GM13977 (cell line): ENCODE measurements at places on chromosomes 6 and 20.

GRCh38 chr20:20399531-20400500 is 31.9 kb downstream of the INSM1 start:
- DNase-seq: no peak

GRCh38 chr20:5442101-5442500 is 125.3 kb upstream of the PROKR2 start:
- no peak for DNase-seq

DNA sequence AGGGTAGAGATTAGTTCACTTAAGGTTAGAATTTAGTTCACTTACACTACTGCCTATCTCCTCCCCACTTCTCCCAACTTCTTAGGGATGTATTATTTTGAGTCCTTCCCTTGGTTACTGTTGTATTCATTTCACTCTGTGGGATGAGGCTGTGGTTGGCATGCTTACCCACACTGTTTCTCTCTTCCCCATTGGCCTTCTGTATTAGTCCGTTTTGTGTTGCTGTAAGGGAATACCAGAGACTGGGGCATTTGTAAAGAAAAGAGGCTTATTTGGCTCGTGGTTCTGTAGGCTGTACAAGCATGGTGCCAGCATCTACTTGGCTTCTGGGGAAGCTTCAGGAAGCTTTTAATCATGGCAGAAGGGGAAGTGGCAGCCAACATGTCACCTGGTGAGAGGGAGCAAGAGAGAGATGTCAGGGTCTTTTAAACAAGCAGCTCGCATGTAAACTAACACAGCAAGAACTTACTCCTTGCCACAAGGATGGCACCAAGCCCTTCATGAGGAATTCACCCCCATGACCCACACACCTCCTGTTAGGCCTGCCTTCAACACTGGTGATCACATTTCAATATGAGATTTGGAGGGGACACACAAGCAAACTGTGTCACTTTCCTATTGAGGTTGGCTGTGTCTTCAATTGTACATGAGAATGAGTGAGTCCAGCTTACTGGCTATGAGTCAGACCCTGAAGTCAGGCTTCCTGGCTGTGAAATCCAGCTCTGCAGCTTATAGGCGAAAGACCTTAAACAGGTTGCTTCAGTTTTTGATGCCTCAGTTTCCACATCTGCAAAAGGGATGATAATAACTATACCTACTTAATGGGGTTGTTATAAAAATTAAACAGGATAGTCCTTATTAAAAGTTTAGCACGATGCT is 53.3 kb downstream of the SYNDIG1 start:
- DNase-seq: no peak

GRCh38 chr6:31586599-31587281 is 663 bp downstream of the LST1 start:
- no peak for DNase-seq

DNA sequence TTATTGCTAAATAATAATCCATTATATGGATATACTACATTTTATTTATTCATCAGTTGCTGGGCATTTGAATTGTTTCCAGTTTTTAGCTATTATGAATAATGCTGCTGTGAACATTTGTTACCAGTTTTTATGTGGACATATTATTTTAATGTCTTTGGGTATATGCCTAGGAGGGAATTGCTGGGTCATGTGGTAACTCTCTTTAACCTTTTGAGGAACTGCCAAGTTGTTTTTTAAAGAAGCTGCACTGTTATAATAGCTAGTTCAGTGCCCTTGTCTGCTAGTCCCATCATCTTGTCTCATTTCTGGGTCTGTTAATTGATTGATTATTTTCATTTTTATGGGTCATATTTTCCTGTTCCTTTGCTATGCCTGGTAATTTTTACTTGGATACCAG is 56.3 kb downstream of the FOXO3 start:
- no peak for DNase-seq

DNA sequence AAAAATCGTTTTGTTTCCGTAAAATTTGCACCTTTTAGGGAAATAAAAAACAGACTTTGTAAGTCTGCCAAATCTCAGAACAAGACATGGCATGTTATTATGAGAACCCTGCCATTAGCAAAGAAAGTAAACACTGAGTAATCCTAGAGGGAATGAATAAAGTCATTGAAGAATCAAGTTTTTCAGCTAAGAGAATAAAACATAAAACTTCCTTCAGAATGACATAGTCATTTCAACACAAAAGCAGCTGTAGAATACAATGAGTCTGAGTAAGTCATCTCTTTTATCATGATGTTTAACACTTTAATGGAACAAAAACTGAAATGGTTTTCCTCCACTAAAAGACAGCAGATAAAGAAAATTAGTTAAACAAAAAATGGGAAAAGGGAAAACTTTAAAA is 10.3 kb upstream of the DST start:
- DNase-seq: no peak

- DNase-seq: no peak
Measured at GRCh38 chr6:90385759-90386313, 89.2 kb upstream of the BACH2 start.

DNA sequence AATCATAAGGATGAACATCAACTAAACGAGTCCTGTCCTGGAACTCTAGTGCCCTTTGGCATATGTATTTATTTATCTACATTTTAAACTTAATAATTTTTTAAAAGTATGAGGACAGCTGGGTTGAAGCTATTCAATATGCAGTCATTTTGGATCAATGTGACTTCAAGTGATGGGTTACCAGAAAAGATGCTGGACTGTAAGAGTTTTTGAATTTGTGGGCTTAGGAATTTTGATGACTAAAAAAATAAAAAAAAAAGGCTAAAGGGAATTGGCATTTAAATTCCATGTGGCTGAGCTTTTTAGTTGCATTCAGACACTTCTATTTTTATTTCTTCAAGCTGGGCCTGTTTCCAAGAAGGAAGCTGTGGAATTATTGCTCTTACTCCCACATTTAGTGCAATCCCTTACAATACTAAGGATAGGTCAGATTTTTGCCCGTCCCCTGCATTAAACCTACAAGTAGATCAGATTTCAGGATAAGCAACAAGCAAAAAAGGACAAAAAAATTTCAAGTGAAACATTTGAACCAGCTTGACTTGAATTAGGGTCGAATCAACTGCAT is 704.2 kb upstream of the CITED2 start:
- DNase-seq: no peak

GRCh38 chr6:166496460-166496859 is 90.0 kb downstream of the RAMACL start:
- no peak for DNase-seq

DNA sequence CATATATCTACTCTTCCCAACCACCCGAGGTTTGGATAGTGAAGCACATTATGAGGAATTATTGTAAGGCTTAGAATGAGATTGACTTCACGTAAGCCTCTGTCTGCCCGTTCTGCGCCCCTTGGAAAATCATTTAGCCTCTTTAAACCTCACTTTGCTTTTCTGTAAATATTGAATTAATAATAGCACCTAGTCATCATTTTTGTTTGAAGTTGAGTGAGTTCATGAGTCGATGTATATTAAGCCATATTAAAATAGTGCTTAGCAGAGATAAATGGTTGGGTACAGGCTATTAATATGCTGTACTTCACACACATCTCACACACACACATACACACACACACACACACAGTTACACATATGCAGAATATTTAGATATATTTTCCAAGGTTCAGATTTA is 344.8 kb upstream of the EYS start:
- DNase-seq: no peak

DNA sequence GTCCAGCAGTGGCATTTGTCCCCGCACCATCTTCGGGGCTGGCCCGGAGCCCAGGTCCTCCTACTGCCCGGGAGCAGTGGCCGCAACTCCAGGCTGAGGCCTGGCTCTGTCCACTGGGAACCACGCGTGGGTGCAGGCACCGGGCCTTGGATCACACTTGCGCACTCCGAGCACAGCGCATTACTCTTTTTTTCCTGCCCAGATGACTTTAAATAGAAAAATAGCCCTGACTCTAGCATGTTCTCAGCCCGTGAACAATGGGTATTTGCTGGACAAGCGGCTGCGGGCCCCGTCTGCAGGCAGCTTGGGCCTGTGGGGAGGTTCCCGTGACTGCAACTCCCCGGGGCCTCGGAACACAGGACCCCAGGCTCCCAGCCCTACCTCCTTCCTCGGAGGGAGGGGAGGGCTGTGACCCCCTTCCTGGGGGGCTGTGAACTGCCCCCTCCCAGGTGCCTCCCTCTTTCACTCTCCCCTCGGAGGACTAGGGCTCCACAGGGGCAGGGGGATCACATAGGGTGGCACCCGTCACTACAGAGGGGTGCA is 162.2 kb downstream of the TBXT start:
- no peak for DNase-seq

- no peak for DNase-seq
Measured at GRCh38 chr6:96794980-96795379, 42.3 kb downstream of the GPR63 start.

DNA sequence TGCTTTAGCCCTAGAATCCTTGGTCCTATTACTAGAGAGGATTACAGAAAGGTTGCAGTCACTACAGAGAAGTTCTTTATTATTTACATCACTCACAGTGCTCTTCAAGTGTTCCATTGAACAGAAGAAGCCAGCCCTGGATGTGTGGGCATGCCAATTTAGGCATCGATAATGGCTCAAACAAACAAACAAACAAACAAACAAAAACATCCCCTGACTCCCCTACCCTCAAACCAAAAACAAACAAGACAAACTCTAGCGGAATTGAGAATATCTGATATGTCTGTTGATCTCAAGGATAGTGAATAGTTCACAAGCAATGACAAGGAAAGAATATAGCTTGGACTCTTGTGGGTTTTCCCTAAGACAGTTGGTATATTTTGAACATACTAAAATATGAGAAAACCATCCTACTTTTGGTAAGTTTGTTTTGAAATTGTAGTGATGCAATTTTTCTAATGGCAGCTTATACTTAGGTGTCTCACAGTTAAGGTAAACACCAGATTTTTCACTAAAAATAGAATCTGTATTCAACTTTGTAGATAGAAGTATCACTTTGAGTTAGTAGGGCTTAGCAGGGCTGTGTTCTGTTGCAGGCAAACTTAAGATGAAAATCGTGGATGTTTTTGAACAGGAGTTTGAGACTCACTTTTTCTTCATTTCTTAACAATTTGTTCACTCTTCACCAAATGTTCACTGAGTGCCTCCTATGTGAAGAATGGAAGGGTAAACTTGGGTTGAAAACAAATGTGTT is 92.8 kb upstream of the FAM184A start:
- DNase-seq: no peak

GRCh38 chr20:11852189-11852588 is 65.5 kb upstream of the BTBD3 start:
- DNase-seq: no peak

- DNase-seq: no peak
Measured at GRCh38 chr6:133741375-133741861, 147.5 kb upstream of the TCF21 start.

DNA sequence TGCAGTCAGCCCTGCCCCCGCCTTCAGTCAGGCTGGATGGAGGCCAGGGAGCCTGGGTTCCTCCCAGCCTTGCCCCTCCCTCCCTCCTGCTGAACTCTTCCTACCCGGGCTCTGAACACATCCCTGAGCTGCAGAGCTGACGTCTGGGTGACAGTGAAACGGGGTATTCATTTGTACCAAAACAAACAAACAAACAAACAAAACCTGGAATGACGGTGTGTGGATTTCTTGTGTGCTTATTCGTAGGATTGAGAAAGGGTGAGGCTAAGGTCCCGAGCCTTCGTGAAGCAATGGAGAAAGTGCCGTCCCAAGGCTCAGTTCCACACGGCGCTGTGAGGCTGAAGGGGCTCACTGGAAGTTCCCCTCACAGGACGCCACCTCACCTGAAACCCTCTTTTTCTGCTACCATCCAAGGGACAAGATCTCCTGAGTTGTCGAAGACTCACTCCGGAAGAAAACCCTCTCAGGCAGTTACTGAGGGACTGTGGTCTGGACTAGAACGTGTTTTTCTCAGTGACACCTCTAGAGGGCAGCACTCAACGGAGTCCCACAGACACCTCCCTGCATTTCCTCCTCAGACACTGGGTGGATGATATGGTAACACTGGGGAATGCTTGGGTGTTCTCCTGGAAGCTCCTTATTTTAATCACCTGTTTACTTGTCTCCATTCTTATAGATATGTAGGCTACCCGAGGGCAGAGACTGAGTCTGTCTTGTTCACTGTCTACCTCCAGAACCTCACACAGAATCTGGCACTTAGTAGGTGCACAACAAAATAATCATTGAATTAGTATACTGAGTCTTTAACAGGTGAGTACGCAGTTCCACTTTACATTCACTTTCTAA is 27.3 kb downstream of the GSTA3 start:
- DNase-seq: peak; percentile 78

DNA sequence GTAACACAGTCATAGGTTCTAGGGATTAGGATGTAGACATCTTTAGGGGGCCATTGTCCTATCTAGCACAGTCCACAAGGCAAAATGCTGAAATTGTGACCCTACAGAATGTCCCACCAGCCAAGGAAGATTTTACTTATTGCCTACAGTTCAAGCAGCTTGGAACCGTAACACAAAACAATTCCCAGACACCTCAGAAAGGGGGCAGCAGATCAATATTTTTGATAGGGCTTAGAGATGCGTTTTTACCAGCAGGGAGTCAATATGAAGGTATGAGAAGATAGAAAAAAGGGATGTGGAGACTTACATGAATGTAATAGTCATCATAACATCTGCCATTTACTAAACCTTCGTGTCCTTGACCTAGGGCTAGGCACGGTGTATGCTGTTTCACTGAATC is 81.0 kb downstream of the TMEM170B start:
- peak; percentile 24 for DNase-seq

- no peak for DNase-seq
Measured at GRCh38 chr6:97450087-97450486, 167.1 kb upstream of the MMS22L start.

DNA sequence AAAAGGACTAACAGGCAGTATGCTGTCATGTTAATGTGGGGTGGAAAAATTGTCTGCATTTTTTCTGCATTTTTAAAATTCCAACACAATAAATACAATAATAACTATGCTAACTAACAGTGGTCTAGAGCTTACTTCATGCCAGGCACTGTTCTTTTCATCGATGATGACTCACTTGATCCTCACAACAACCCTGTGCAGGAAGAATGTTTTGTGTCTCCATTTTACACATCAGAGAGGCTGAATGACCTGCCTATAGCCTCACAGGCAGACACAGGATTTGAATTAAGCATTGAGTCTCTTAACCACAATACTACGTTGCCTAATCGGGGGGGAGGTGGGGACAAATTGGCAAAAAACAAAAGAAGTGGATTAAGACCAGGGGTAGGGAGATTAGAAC is 26.9 kb upstream of the FANCE start:
- no peak for DNase-seq

GRCh38 chr6:145733810-145734209 is 1.5 kb downstream of the EPM2A start:
- DNase-seq: no peak

- peak; percentile 65 for DNase-seq
Measured at GRCh38 chr6:159691133-159691962, 1.7 kb downstream of the SOD2 start.

GRCh38 chr20:45405571-45406259 is 2.4 kb upstream of the DBNDD2 start:
- DNase-seq: peak; percentile 46
